ENCODE measurements at places on chromosomes 6 and 20. TPM values are rescaled to one million over a fixed set of nuclear protein-coding genes. Genes with fewer than 3 reads are reported as not detected.

GRCh38 chr6:160040055-160040454 lies 71.2 kb downstream of the IGF2R start:
- no peak for DNase-seq
- no peak overlapping the region for H3K27ac ChIP-seq
- H3K27me3 ChIP-seq = no peaks in the 10 kb centered on the region

GRCh38 chr6:35663447-35664235 lies 25.1 kb downstream of the FKBP5 start:
- peak; percentile 30 for DNase-seq
- no peak overlapping the region for H3K27ac ChIP-seq
- peaks cover 5% of the 10 kb centered on the region for H3K36me3 ChIP-seq
- no peaks in the 10 kb centered on the region for H3K27me3 ChIP-seq
- H3K4me3 ChIP-seq = no peak overlapping the region

- no peak overlapping the region for H3K4me3 ChIP-seq
- DNase-seq = no peak
- H3K27ac ChIP-seq = no peak overlapping the region
- peaks cover 4% of the 10 kb centered on the region for H3K36me3 ChIP-seq
Measured at GRCh38 chr20:17990278-17990972, 21.6 kb downstream of the MGME1 start.

ENPP4 gene
- 12.3 TPM for total RNA-seq

DNA sequence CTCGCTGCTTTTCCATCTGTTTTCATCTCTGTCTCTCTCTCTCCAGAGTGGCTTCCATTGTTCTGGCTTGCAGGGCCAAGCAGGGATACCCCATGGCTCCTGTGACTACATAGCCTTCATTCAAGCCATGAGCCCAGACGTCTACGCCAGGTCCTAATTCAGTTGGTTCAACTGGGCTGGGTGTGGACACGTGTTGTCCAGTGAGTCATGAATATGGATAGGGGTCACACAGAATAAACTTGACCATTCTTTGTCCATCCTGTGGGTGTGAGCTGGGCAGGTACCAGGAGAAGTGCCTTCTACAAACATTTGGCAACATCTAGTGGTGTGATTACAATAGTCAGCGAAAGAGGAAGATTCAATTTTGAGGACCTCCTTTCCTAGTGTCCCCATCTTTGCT lies 96.9 kb upstream of the ARMC2 start:
- DNase-seq = no peak
- H3K27ac ChIP-seq = no peak overlapping the region
- H3K27me3 ChIP-seq = peaks cover 5% of the 10 kb centered on the region
- H3K4me3 ChIP-seq = no peak overlapping the region

- no peak overlapping the region for H3K27ac ChIP-seq
- DNase-seq = no peak
- H3K4me1 ChIP-seq = peaks cover 10% of the 10 kb centered on the region
- H3K36me3 ChIP-seq = peaks cover 84% of the 10 kb centered on the region
- H3K27me3 ChIP-seq = no peaks in the 10 kb centered on the region
Measured at GRCh38 chr20:35368666-35369423, 42.9 kb downstream of the UQCC1 start.

BMP5 gene
- total RNA-seq = not detected

- H3K27ac ChIP-seq = peak overlapping the region; percentile 28
- H3K4me1 ChIP-seq = peaks cover 74% of the 10 kb centered on the region
- H3K27me3 ChIP-seq = no peaks in the 10 kb centered on the region
- no peak overlapping the region for H3K4me3 ChIP-seq
- peaks cover 5% of the 10 kb centered on the region for H3K36me3 ChIP-seq
Measured at GRCh38 chr20:59185809-59186208, 22.2 kb downstream of the ZNF831 start.

GNMT gene
- total RNA-seq = 1.9 TPM

LAMA4 gene
- total RNA-seq = not detected

GRCh38 chr6:163356324-163356723 lies 58.2 kb upstream of the QKI start:
- no peak overlapping the region for H3K27ac ChIP-seq
- no peaks in the 10 kb centered on the region for H3K36me3 ChIP-seq
- H3K4me1 ChIP-seq = peaks cover 4% of the 10 kb centered on the region
- DNase-seq = no peak
- no peak overlapping the region for H3K4me3 ChIP-seq

- H3K27ac ChIP-seq = no peak overlapping the region
- H3K27me3 ChIP-seq = no peaks in the 10 kb centered on the region
- H3K4me1 ChIP-seq = peaks cover 11% of the 10 kb centered on the region
- no peaks in the 10 kb centered on the region for H3K36me3 ChIP-seq
- no peak overlapping the region for H3K4me3 ChIP-seq
Measured at GRCh38 chr20:45359069-45359405, 3.9 kb upstream of the SYS1 start.

DNA sequence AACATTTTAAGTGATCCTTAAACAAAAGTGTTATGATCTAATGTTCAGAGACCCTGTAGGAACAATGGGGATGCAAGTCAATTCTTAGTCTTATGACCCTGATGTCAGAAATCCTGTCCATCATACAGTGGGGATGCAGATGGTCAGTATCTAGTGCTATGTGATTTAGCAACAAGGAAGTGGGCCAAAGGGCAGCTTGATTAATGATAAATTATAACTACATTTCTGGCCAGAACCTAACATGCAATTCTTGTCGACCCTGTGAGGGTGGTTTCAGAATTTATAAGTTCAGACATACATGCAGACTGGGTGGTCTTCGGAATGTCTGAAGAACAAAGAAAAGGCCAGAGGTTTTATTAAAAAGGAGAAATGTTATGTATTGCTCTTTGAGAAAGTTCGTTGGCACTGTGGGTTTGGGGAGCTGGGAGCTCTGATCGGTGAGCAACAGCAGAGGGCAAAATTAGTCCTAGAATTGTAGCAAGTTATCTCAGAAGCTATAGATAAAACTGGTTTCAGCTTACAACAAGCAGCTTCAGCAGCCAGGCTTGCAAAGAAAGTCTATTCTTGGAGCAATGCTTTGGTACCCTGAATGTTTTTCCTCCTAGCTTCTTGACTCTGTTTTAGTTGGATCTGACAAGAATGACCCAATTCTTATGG lies 50.8 kb downstream of the RPF2 start:
- peaks cover under 1% of the 10 kb centered on the region for H3K27me3 ChIP-seq
- no peak overlapping the region for H3K4me3 ChIP-seq
- no peak overlapping the region for H3K27ac ChIP-seq
- DNase-seq = no peak
- H3K4me1 ChIP-seq = no peaks in the 10 kb centered on the region
- H3K36me3 ChIP-seq = no peaks in the 10 kb centered on the region

- H3K4me3 ChIP-seq = peak within 1 kb of the TSS; percentile 94
- H3K27me3 ChIP-seq = no peaks in the 10 kb centered on the region
- H3K27ac ChIP-seq = peak within 1 kb of the TSS; percentile 92
- peak; percentile 57 for DNase-seq
- peaks cover 39% of the 10 kb centered on the region for H3K4me1 ChIP-seq
Measured at GRCh38 chr20:5001174-5002076, at the start of gene SLC23A2. Gene SLC23A2 (minus strand): TSS chr20:5001510. CDS start chr20:4932562, 68,948 bp downstream.

- no peak for DNase-seq
- H3K36me3 ChIP-seq = no peaks in the 10 kb centered on the region
- no peaks in the 10 kb centered on the region for H3K27me3 ChIP-seq
- H3K27ac ChIP-seq = no peak overlapping the region
- no peaks in the 10 kb centered on the region for H3K4me1 ChIP-seq
- H3K4me3 ChIP-seq = no peak overlapping the region
Measured at GRCh38 chr6:44641344-44642031, 254.0 kb downstream of the CDC5L start.

DNA sequence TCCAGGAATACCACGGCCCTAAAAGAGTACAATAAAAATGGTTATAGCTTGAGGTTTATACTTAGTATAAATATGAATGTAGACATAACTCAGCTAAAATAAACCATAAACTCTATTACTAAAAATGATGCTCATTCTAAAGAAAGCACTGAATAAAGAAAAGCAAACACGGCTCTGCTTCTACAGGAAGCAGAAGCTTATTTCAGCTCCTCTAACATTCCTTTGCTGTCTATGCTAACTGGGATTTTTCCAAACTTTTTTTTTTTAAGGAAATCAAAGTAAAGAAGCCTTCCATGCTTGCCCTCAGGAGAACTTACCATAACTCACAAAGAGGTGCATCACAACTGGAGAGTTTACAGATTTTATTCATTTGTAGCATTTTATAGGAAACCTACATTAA lies 30.8 kb downstream of the COL9A1 start:
- no peak for DNase-seq
- H3K4me3 ChIP-seq = no peak overlapping the region
- H3K27me3 ChIP-seq = peaks cover 7% of the 10 kb centered on the region

DNA sequence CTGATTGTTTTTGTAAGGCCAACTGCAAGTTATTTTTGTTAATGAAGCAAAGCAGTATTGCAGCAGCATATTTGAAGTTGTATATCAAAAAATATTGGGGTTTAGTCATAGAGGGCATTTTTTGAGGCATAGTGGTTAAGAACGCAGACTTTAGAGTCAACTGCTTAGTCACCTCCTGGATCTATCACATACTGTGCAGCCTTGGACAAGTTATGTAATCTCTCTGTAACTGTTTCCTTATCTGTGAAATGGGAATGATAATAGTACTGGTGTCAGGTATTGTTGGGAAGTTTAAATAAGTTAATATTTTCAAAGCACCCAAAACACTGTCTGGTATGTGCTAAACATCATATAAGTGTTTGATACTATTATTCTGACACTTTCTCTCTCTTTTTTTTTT lies 27.2 kb upstream of the EFHC1 start:
- peaks cover 53% of the 10 kb centered on the region for H3K4me1 ChIP-seq
- H3K4me3 ChIP-seq = peak overlapping the region; percentile 35
- peak overlapping the region; percentile 95 for H3K27ac ChIP-seq
- H3K27me3 ChIP-seq = no peaks in the 10 kb centered on the region

KHDC1L gene
- total RNA-seq = not detected

SLCO4A1 gene
- total RNA-seq = 1.4 TPM

ZNF334 gene
- total RNA-seq = 0.91 TPM

DNA sequence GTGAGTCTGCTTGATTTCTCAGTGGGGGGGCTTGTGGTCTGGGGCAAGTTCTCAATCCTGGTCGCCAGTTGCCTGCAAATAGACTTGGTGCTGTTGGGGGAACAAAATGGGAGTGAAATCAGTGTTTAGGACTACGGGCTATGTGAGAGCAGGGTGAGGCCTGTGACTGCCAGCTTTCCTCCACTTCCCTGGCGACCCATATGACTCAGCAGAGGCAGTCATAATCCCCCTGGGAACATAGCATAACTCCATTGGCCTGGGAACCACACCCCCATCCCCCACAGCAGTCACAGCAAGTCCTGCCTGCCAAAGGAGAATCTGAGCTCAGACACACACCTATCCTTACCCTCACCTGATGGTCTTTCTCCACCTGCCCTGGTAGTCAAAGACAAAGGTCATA lies 387.9 kb downstream of the LMBRD1 start:
- H3K4me3 ChIP-seq = no peak overlapping the region
- no peak for DNase-seq
- H3K4me1 ChIP-seq = no peaks in the 10 kb centered on the region
- no peak overlapping the region for H3K27ac ChIP-seq
- no peaks in the 10 kb centered on the region for H3K36me3 ChIP-seq
- H3K27me3 ChIP-seq = no peaks in the 10 kb centered on the region

DNA sequence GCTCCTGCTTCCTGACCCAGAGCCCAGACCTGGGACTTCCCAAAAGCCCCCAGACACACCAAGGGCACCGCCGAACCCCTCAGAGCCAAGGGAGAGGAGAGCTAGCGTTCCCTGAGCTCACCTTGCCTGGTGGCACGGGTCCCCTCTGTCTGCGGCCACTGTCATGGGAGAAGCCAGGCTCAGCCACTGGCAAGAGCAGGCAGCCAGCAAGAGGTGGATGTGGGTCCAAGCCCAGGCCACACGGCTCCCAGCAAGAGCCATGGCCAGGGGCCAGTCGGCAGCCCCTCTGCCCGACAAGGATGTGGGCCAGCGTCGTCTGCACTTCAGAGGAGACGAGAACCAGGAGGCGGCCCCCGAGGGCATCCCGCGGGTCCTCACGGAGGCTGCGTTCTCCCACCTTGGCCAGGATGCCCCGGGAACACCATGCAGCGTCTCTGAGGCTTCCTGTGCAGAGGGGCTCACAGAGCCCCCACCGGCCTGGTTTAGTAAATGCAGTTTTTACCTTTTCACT lies 2.2 kb upstream of the PPDPF start:
- H3K36me3 ChIP-seq = no peaks in the 10 kb centered on the region
- no peak for DNase-seq
- H3K27me3 ChIP-seq = no peaks in the 10 kb centered on the region
- H3K27ac ChIP-seq = no peak overlapping the region
- H3K4me1 ChIP-seq = peaks cover 13% of the 10 kb centered on the region

- no peak for DNase-seq
- peaks cover 7% of the 10 kb centered on the region for H3K4me1 ChIP-seq
- H3K4me3 ChIP-seq = no peak overlapping the region
- no peaks in the 10 kb centered on the region for H3K36me3 ChIP-seq
- peaks cover 4% of the 10 kb centered on the region for H3K27me3 ChIP-seq
- no peak overlapping the region for H3K27ac ChIP-seq
Measured at GRCh38 chr6:174036-174435, 118.3 kb upstream of the DUSP22 start.

GRCh38 chr20:63857764-63858392 lies 3.4 kb upstream of the ABHD16B start:
- H3K4me1 ChIP-seq = peaks cover 12% of the 10 kb centered on the region
- no peaks in the 10 kb centered on the region for H3K27me3 ChIP-seq
- H3K27ac ChIP-seq = peak overlapping the region; percentile 79
- H3K4me3 ChIP-seq = peak overlapping the region; percentile 66
- no peaks in the 10 kb centered on the region for H3K36me3 ChIP-seq
- no peak for DNase-seq

DNA sequence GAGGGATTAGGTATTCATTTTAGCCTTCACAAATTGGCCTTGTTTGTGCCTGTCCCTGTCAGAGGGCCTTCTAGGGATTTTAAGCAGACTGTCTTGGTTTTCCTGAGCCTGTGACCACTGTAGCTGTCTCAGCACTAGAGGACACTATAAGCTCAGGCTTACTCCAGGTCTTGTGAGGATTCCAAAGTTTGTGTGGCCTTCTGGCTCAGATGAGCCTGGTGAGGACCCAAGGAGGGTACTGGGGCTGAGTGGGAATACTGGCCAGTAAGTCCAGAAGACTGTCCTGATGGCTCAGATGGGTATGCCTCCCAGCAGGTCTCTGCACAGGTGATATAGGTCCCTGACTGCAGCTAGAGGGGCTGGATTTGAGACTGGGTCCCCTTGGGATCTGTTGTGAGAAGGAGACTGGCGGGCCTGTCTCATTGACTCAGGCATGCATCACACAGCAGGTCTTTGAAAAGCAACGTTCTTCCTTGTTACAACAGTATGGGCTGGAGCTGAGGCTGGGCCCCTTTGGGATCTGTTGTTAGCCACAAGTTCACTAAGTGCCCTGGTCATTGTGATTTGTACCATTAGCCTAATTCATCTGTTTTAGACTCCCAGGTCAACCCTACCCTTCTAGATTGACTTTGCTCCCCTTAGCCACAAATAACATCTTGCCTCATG lies 26.3 kb upstream of the TFB1M start:
- no peak for DNase-seq
- H3K36me3 ChIP-seq = peaks cover 22% of the 10 kb centered on the region
- peaks cover 29% of the 10 kb centered on the region for H3K4me1 ChIP-seq
- no peak overlapping the region for H3K27ac ChIP-seq
- no peak overlapping the region for H3K4me3 ChIP-seq

DNA sequence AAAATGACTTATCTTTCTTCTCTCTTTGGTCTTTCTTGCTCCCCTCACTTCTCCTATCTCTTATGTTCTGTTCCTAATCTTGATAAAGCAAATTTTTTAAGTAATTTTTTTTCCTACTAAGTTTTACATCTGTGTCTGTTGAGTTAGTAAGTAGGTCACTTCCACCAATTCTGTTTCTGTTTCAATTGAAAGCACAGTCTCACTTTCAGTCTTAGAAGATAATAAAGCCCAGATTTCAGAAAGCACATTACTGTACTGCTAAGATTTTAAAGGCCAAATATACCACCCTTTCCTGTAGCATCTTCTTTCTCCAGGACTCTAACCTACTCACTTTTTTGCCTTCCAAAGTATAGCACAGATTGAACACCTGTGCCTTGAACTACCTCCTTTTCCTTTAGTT lies 866.1 kb upstream of the ADGRB3 start:
- H3K27ac ChIP-seq = no peak overlapping the region
- no peaks in the 10 kb centered on the region for H3K27me3 ChIP-seq
- H3K4me3 ChIP-seq = no peak overlapping the region
- no peaks in the 10 kb centered on the region for H3K4me1 ChIP-seq

Measured in naive thymus-derived CD8-positive, alpha-beta T cell (primary cell).